ENCODE measurements at places on chromosomes 2 and 18.

GRCh38 chr2:223894968-223895367, 50.2 kb downstream of the WDFY1 start:
- DNase-seq, result no peak

- no peak for DNase-seq
Measured at GRCh38 chr2:129404000-129404685, 575.3 kb upstream of the RAB6C start.

DNA sequence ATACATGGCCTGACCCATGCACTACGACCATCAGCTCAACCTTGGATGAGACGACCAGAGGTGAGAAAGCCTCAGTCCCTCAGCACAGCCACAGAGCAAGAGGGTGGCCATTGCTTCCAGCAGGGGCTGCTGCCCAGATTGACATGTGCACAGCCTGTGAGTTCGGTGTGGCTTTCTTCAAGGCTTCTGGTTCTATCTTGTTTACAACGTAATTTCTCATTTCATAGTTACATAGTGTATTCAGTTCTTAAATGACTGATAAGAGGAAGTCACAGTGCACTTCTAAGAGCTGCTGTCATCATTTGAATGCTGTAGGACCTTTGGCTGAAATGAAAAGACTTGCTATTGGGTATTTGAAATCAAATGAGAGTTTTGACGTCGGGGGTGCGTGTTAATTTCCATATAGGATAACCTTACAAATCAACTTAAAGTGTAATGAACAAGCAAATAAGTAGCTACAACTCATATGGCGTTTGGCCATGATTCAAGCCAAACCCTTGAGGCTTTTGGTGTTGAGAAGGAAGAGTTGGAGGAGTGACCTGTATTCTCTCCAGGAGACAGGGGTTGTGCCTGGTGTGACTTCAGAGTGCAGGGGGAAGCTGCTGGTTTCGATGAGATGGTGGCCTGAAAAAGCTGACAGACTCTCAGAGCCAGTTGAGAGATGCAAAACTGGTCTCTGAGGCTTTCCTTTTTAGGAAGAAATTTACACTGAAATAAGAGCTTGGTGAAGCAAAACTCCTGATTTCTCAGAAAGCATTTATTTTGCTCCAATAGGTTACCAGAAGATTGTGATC, 51.0 kb downstream of the TSHZ1 start:
- no peak for DNase-seq

- DNase-seq, result no peak
Measured at GRCh38 chr2:219172231-219173154, 2.7 kb upstream of the SLC23A3 start.

- no peak for DNase-seq
Measured at GRCh38 chr18:73059280-73059679, 191.5 kb upstream of the NETO1 start.

DNA sequence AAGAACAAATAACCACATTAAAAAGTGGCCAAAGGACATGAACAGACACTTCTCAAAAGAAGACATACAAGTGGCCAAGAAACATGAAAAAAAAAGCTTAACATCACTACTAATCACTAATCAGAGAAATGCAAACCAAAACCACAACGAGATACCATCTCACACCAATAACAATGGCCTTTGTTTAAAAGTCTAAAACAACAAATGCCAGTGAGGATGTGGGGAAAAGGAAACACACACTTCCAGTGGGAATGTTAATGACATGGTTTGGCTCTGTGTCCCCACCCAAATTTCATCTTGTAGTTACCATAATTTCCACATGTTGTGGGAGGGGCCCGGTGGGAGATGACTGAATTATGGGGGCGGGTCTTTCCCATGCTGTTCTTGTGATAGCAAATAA, 147.1 kb downstream of the GALNT1 start:
- no peak for DNase-seq

GRCh38 chr2:112141626-112142007, 3.4 kb downstream of the FBLN7 start:
- no peak for DNase-seq

GRCh38 chr2:195482010-195482409, 175.0 kb upstream of the SLC39A10 start:
- no peak for DNase-seq

DNA sequence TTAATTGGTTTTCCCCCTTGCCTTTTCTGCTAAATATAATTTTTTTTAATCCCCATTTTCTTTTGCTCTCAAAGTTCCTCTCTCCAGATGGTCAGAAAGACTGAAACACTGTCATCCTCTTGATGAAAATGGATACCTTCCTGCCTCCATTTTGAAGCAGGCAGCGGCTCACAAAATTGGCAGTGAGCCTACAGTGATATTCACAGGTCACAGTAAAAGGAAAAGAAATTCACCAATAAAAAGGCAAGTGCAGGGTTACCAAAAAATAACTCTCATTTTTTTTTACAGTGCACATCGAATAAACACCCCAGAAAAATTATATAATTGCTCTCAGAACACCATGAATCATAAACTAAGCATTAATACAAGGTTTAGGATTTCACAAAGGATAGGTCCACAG, 307.5 kb downstream of the TCF4 start:
- DNase-seq, result no peak

DNA sequence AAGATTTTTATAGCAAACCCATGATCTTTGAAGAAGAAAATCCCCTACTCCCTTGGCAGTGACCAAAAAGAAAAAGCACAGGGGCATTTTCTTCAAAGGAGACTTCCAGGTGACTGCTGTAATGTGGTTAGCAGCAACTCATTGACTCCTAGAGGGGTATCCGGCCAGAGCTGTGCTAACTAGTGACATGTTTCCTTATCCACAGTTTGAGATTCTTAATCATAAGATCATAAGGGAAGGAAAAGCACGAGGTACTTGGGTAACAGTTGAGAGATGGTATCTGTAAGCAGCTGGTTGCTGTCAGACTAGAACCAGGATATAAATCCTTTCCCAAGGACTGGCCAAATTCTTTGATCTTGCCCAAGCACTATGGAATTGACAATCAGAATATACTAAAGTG, 124.7 kb downstream of the MREG start:
- DNase-seq, result no peak

- no peak for DNase-seq
Measured at GRCh38 chr2:861655-862354, 88.8 kb upstream of the SNTG2 start.

DNA sequence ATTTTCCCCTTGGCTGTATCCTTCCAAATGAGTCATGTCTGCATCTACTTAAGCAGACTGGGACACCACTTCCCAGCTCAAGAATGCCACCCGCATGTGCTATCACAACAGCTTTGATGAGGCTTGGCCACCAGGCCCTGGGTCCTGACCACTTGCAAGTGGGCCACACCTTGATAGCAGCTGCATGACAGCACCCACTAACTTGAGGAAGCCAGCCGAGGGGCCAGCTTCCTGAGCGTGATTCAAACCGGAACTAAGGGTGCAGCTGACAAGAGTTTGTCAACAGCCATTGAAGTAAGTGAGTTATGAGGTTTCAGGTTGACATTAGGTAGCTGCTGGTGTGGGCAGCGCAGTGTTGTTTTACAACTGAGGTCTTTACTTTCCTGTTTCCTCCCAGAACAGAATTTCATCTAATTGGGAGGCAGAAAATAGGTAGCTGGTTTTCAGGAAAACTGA, 54.4 kb downstream of the EPHA4 start:
- peak; percentile 13 for DNase-seq

DNA sequence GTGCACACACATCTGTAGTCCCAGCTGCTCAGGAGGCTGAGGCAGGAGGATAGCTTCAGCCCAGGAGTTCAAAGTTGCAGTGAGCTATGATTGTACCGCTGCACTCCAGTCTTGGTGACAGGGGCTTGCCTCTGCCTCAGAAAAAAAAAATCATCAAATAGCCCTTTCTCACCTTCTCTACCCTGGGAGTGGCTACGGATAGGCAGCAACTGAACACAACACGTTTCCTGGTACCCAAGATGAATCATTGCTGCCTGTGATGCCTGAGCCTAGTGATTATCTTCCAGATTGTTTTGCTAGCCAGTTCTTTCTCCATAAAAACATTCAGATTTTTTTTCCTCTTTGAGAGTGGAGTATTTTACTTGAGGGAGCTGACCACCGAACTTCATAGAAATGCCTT, 13.5 kb downstream of the INPP4A start:
- no peak for DNase-seq

GRCh38 chr2:188391354-188391753, 99.7 kb downstream of the GULP1 start:
- no peak for DNase-seq

DNA sequence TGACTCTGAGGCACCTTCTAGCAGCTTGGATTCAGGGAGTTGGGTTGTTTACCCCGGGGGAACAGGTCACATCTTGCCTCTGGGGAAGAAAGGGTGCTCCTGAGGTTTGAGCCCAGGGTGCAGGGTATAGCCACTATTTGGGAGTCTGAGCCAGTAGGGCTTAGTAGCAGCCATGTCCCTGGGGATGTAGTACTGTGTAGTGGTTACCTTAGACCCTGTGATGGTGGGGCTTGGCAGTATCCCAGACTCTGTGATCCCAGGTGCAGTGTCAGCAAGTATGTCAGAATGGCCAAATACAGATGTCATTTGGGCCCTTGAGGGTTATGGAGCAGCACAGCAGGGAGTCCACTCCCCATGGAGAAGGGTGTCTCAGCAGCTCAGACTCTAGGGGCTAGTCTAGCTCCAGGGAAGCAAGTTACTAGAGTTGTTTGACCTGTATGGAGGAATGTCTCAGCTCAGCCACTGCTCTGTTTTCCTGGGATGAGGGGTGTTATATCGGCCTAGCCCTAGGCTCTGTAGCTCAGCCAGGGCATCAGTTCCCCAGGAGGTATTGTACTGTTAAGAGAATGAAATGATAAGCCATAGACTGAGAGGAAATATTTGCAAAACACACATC, 151.3 kb downstream of the UBR3 start:
- DNase-seq, result no peak

DNA sequence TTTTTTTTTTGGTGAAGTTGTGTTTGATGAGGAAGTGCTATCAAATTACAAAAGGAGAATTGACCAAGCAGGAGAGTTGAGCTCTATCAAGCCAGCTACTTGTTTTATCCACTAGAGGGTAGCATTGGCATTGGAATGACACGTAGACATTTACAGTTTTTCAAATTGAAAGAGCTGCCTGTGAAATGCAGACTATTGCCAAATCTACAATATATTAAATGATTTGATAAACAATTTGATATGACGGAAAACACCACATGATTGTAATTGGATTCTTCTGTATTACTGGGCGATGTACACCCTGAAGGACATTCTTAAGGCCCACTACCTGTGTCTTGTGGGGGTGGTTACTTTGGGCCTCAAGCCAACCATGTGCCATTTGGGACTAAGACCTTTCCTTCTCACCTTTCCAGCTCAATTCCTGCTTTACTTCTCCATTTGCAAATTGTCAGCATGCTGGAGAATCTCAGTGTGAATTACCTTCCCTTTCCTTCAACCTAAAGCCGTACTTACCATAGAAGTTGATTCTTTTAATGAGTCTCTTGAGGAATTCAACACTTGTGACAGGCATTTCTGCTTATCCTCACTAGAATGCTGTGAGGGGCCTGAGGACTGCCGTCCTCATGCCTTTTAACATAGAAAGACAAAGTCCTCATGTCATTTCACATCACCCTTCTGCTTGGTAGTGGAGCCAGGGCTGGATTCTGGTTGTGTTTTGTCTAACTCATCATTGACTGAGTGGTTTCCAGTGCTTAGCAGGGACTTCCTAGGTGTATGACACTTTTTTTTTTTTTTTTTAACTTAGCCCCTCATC, 134.8 kb upstream of the THUMPD2 start:
- peak; percentile 73 for DNase-seq

- no peak for DNase-seq
Measured at GRCh38 chr2:181823405-181823804, 68.1 kb upstream of the ITPRID2 start.

DNA sequence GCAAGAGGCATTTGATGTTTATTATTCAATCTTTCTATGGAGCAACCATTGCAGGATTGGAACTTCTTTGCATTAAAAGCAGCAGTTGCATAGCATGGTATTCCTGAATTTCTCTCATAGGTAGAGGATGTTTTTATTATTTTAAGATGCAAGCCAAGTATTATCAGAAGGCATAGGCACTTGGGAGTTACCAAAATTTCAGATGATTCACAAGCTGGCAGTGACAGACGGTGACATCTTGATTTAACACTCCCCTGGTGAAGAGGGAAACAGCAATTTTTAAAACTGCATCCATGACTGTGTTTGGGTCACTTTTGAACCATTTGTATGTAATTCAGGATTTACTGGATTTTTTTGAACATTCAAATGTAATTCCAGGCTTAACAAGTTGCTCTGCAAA, 654.3 kb downstream of the SLC4A3 start:
- DNase-seq, result no peak

GRCh38 chr2:26176279-26176615, 3.4 kb downstream of the GAREM2 start:
- DNase-seq, result no peak

- no peak for DNase-seq
Measured at GRCh38 chr2:236673126-236673822, 103.6 kb downstream of the ACKR3 start.

DNA sequence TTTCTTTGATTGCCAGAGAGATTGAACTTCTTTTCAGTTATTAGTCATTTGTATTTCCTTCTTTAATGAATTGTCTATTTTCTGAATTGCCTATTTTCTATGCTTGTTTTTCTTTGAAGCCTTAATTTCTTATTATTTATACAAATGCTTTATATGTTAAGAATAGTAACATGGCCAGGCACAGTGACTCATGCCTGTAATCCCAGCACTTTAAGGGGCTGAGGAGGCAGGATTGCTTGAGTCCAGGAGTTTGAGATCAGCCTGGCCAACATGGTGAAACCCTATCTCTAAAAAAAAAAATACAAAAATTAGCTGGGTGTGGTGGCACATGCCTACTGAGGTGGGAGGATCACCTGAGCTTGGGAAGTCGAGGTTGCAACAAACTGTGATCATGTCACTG, 4.7 kb upstream of the RAB11FIP5 start:
- DNase-seq, result no peak

All from fibroblast of skin of left quadriceps (primary cell).